ENCODE measurements at places on chromosomes 3 and 15.

DNA sequence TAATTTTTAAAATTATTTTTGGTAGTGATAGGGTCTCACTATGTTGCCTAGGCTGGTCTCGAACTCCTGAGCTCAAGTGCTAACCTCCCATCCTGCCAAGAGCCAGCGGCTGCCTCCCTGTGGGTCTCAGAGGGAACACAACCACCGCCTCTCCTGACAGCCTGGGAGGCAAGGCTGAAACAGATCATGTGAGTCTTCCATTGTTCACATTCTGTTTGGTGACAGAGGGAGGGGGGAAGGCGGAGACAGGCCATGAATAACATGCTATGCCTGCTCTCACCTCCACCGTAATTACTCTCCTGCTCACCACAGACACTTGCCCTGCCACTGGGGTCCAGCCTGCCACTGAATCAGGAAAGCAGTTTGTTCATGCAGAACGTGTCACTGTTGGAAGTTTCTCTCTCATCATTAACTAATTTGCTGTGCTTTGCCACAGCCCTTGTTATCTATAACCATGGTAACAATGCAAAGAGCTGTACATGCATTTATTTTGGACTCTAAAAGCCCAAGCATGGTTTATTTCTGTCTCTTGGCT is 78.4 kb upstream of the RASGRF1 start:
- DNase-seq, result no peak

GRCh38 chr3:9387322-9387655 is 10.1 kb upstream of the SETD5 start:
- DNase-seq, result no peak

- DNase-seq, result no peak
Measured at GRCh38 chr3:31600431-31600830, 67.7 kb downstream of the STT3B start.

GRCh38 chr3:40637906-40638305 is 113.1 kb downstream of the ZNF621 start:
- no peak for DNase-seq

GRCh38 chr15:60477916-60478565 is 901 bp downstream of the ICE2 start:
- DNase-seq, result no peak

GRCh38 chr15:75905231-75905630 is 1.6 kb downstream of the FBXO22 start:
- DNase-seq, result no peak

GRCh38 chr3:4596612-4597011 is 103.5 kb downstream of the ITPR1 start:
- DNase-seq, result no peak

DNA sequence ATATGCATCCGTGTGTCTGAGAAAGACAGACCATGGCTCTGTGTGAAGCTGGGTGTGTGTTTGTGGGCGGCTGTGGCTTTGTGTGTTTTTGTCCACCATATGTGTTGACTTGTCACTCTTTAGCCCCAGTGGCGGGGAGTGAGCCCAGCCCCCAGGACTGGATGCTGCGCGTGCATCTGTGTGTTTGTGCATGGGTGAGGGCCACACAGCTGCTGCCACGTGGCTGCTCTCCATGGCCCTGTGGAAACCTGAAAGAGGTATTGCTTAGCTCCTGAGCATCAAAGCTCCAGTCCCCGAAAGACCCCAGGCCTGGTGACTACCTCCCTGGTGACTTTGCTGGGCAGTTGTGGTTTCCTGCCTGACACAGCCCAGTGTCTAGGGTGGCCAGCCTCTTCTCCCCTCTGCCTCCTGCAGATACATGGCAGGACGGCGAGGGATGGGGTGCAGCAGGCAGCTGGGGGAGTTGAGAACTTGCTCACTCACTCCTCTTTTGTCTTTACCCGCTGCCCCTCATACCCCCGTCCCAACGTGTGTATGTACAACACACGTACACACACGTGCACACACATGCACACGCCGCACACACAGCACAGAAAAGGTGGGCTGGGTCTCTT is 6.5 kb downstream of the EPHB3 start:
- peak; percentile 49 for DNase-seq

- DNase-seq, result no peak
Measured at GRCh38 chr3:140443073-140443472, 234.8 kb upstream of the TRIM42 start.

DNA sequence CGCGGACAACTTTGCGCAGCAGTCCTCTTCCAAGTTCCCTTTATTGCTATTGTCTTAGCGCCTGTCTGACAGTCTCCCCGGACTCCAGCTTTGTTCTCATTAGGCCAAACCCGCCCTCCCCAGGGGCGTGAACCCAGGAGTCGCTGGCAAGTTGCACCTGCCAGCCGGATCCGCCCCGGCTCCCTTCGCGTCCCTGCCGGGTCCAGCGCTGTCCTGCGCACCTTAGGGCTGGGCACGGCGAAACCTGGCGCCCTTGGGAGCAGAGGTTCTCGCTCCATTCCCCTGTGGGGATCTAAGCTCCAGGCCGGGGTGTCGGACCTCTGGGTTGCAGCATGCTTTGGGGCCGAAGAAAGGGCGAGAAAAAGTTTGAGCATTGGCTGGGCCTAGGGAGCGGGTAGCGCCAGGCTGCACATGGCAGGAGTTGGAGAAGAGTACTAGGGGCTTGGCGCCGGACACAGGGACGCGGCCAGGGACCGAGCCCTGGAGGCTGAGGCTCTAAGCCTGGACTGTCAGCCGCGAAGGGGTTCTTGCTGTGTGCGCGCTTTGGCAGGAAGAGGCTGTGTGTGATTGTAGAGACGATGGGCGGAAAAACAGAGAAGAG is 335.1 kb upstream of the THRB start:
- peak; percentile 49 for DNase-seq

DNA sequence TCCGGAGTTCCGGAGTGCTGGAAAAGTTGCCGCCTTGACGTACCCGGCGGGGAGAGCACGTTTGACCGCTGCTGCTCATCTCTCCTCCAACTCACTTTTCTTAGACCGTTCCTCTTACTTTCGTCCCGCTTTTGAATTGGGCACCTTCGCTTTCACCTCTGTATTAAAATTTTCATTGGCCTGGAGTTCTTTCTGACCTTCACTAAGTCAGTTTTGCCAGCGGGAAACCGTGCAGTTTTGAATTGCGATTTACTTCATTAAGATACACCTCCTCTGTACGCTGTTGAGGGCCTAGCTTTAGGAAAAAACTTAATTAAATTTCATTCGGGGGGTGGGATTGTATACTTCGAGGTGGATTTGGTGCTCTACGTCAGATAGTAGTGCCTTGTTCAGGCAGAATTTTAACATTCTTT is 1.3 kb downstream of the GMPS start:
- no peak for DNase-seq

GRCh38 chr3:158859362-158859761 is 57.5 kb downstream of the MFSD1 start:
- no peak for DNase-seq

DNA sequence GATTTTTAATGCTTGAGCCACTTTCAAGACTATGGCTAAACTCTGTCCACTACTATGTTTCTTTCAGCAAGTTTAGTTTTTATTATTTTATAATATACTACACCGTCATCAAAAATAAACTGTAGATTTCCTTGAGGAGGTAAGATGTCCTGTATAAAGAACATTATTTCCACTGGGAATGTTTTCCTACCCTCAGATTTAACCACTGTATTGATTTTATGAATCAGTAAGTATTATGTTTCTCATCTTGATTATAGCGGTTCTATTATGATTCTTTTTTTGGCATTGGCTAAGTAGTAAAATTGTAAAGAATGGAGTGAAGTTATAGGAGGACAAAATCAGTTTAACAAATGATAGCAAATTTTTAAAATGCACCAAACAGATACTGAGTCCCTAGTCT is 44.4 kb downstream of the ADAM10 start:
- DNase-seq, result no peak

GRCh38 chr3:40086890-40087883 is 222.3 kb upstream of the EIF1B start:
- no peak for DNase-seq

DNA sequence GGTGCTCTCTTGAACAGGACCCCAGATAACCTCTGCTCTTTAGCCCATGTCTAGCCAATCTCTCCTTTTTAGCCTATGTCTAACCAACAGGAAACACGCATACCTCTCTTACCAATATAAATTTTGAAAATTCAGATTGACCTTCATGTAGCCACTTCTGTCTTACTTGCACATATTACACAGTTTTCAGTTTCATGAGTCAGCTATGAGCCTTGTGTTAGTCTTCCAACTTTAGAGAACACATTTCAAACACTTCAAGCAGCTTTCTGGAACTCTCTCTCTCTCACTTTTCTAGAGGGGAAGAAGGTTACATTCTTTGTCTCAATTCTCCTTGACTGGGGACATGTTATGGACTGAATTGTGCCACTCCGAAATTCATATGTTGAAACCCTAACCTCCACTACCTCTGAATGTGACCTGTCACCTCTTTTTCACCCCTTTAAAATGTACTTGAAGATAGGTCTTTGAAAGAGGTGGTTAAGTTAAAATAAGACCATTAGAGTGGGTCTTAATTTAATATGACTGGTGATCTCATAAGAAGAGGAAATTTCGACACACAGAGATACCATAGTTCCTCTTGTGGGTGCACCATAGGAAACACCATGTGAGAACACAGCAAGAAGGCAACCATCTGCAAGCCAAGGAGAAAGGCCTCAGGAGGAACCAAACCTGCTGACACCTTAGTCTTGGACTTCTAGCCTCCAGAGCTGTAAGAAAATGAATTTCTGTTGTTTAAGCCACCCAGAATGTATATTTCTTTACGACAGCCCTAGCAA is 480.3 kb upstream of the ALCAM start:
- no peak for DNase-seq

GRCh38 chr15:45442507-45443135 is 64.3 kb upstream of the GATM start:
- no peak for DNase-seq

- DNase-seq, result no peak
Measured at GRCh38 chr15:56817321-56818080, 84.2 kb upstream of the ZNF280D start.

DNA sequence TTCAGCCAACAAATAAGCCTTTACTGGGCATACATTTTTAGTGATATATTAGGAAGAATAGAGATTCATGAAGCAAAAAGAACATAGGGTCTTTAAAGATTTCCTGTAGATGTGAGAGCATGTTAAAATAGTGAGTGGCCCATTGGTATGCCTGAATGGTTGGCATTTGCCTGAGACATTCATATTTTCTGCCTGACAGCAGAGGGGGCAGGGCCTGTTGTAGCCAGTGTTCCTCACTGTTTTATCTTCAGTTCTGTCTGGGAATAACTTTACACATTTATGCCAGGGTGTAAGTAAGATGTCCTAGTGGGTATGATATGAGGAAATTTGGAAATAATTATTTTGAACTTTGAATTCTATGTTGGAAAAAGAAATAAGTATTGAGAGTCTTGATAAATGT is 704.7 kb upstream of the ARPP21 start:
- DNase-seq, result no peak

DNA sequence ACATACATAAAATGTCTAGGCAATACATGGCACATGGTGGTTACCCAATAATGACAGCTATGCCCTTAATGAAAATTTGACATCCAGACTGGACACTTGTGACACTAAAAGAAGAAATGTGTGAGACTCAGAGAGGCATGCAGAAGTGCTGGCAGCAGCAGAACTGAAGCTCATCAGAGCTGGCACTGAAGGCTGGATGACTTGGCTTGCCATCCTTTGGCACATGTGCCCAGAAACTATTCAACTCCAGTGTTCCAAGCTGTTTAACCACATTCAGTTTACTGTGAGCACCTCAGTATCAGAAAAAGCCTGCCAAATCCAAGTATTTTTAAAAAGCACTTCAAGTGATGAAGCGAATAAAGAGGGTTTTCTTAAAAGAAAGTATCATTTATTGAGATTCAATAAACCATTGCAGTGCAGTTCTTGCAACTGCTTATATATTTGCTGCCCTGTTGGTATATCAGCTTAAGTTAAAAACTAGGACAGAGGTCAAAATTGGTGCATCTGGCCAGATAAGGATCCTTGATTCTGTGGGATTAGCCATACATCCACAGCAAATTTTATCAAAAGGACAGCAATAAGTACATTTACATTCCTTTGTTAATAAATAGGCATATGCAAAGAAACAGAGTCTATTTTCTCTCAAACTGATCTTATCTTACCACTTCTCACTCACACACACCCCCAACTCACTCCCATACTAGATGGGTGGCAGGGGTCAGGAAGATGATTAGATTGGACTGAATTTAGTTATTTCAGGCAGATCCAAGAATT is 15.8 kb downstream of the IGSF11 start:
- no peak for DNase-seq

DNA sequence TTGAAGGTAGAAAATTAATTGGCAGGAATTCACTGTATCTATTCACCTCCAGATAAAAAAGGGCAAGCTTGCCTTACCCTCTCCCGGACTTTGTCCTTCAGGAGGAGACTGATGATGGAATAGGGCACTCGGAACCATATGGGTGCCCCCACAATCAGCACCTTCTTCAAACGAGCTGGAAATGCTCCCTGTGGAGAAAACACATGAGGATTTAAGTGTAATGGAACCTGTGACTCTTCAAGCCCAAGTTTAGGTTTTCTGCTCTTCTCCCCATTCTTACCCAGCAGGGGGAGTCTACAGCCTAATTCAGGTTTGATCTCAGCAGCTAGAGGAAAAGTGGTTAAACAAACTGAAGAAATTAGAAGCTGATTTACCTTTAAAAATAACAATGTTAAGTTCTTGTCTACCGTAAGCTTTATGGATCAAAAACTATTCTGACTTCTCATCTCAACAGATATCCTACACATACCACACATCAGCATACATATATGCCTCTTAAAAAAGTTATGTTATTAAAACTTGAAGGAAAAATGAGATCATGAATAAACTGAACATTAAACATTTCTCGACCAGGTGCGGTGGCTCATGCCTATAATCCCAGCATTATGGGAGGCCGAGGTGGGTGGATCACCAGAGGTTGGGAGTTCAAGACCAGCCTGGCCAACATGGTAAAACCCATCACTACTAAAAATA is 57.5 kb upstream of the SIN3A start:
- DNase-seq, result no peak

GRCh38 chr3:188877381-188877780 is 294.4 kb upstream of the TPRG1 start:
- no peak for DNase-seq

GRCh38 chr3:98918586-98918985 is 17.1 kb upstream of the DCBLD2 start:
- no peak for DNase-seq

DNA sequence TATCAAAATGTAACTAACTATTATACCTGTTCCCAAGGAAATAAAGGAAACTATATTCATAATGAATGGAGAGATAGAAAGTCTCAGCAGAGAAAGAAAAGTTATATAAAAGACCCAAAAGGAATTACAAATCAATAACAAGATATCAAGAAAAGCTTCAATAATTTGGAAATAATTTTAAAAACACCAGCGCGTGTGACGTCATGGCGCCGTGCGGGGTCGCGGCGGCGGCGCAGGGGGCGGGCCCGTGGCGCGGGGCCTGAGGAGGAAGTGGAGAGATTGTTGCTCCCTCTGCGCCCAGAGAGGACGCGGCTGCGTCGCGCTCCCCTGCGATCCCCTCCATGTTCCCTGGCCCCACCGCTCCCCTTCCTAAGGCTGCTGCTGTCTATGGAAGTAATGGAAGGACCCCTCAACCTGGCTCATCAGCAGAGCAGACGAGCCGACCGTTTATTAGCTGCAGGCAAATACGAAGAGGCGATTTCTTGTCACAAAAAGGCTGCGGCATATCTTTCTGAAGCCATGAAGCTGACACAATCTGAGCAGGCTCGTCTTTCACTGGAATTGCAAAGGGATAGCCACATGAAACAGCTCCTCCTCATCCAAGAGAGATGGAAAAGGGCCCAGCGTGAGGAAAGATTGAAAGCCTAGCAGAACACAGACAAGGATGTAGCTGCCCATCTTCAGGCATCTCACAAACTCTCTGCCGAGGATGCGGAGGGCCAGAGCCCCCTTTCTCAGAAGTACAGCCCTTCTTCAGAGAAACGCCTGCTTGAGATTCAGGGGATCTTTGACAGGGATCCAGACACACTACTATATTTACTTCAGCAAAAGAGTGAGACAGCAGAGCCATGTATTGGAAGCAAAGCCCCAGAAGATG is 4.1 kb downstream of the XCR1 start:
- no peak for DNase-seq

Measured in mesothelial cell of epicardium (in vitro differentiated cells).